ENCODE measurements at places on chromosomes 5 and 9.

DNA sequence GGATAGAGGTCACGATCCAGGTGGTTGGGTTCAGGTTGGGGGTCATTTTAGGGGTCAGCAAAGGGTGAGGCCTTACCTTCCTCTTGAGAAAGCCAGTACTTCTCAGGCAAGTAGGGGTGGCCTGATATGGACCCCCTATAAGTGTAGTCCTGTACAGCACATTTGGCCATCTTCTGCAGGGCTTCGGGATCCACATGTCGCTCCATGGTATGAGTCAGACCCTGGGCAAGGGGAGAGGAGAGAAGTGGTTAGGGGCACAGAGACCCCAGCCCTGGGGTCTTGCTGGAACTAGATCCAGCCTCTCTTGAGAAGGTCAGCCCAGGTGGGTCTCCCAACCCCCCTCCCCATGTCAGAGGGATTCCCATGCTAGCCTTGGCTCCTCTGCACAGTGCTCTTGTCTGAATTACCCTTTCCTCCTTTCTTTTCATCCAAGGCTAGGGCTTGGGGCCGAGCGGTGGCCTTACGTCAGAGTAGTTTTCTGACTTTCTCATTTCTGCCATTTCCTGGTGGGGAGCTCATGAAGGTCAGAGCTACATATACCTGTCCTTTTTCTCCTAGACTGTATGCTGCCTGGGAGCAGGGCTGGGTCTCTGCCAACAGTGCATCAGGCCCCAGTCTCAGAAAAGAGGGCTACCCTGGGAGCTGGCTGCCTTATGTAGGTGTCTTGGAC is 9.0 kb upstream of the MYORG start:
- DNase-seq = no peak

GRCh38 chr9:85940275-85940831 is 593 bp upstream of the NAA35 start:
- no peak for DNase-seq

DNA sequence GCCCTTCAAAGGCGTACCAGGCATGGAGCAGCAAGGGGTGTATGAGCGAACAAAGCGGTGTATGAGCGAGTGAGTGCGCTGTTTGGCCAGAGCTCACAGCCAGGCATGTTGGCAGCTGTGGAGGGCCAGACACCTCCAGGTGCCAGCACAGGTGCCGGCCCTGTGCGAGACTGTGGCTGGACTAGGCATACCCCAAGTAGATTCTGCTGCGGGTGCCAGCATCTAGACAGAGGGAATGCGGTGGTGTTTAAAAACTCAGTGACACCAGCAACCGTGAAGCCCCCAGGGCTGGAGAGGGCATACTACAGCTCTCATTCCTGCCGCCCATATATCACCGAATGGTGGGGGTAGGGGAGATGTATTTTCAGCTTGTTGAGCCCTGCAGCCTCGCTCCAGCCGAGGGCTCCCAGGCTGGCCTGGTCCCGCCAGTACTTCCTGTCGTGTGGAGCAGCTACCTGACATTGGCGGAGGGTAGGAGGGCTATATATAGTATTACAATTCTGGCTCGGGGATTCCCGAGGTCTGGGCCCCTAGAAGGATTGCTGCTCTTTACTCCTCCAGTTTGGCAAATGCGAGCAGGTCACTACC is 1829.6 kb upstream of the NUDT12 start:
- no peak for DNase-seq

GRCh38 chr5:45109062-45109461 is 300.3 kb downstream of the MRPS30 start:
- no peak for DNase-seq

- no peak for DNase-seq
Observed at GRCh38 chr9:88270413-88270812, 117.8 kb upstream of the SPIN1 start.

GRCh38 chr5:124737651-124738050 is 8.8 kb downstream of the ZNF608 start:
- no peak for DNase-seq

DNA sequence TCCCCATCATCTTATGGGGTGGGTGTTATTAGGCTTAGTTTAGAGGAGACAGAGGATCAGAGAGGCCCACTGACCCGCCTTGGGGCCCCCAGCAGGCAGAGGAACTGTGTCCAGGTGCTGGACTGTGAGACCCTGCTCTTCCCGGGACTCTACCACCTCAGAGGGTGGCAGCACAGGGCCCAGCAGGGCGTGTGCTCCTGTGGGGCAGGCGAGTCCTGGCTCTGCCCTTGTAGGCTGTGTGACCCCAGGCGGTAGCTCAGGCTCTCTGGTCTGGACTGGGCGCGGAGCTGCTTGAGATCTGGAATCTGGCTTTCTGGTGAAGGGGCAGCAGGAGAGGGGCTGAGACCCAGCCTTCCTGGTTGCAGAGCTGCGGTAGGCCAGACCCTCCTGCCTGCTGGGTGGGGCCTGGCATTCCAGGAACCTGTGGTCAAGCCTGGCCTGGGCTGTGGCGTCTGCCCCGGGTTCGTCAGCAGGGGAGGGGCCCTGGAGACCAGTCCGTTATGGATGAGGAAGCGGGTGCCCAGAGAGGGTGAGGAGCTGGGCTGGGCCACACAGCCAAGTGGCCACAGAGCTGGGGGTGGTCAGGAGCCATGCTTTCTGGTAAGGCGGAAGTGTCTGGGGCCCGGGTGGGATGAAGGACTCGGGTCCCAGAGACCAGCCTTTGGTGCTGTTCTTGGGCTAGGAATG is 46.5 kb downstream of the RXRA start:
- no peak for DNase-seq
